ENCODE measurements at places on chromosomes 7 and 10.

DNA sequence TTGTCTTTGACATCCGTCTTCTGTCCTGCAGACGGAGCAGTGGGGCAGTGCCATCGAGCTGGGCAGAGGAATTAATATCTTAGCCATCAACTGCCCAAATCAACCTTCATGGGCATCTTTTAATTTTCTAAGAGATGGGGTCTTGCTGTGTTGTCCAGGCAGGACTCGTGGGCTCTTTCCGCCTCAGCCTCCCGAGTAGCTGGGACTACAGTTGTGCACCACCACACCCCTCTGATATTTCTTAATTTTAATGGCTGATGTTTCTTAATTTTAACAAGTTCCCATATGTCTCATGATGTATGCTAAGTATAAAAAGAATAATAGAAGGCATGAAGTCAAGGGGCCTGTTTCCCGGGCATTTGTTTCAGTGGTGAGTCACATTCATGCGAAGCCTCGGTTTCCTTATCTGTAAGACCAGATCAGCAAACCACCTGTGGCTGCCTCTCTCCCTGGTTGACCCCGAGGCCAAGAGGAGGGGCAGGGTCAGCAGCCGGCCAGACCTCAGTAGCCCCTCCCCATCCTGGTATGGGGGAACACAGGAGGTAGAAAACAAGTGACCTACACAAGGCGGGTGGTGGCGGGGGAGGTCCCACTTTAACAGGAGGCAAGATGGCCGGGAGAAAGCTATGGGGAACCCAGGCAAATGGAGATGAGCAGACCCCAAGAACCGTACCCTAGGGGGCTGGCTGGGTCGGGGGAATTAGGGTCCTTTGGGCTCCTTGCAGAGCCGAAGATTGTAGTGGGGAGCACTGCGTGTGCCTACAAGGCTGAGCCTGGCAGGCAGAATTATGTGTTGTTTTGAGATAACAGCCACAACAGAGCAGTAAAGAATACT is 85.5 kb downstream of the CUX1 start:
- no peak for DNase-seq

GRCh38 chr7:3034591-3035150 is 9.0 kb downstream of the CARD11 start:
- no peak for DNase-seq

GRCh38 chr10:98363220-98363619 is 51.8 kb downstream of the PYROXD2 start:
- DNase-seq = no peak

GRCh38 chr10:25682203-25682851 is 251.7 kb upstream of the MYO3A start:
- no peak for DNase-seq

- no peak for DNase-seq
Measured at GRCh38 chr7:81608748-81609382, 161.0 kb downstream of the HGF start.

- no peak for DNase-seq
Measured at GRCh38 chr7:2307690-2308107, 6.5 kb downstream of the SNX8 start.

- no peak for DNase-seq
Measured at GRCh38 chr10:96288151-96288621, 16.0 kb upstream of the DNTT start.

GRCh38 chr7:143392875-143393266 is 11.7 kb downstream of the ZYX start:
- DNase-seq = no peak

GRCh38 chr7:80134115-80134535 is 506 bp upstream of the GNAI1 start:
- DNase-seq = peak; percentile 44

DNA sequence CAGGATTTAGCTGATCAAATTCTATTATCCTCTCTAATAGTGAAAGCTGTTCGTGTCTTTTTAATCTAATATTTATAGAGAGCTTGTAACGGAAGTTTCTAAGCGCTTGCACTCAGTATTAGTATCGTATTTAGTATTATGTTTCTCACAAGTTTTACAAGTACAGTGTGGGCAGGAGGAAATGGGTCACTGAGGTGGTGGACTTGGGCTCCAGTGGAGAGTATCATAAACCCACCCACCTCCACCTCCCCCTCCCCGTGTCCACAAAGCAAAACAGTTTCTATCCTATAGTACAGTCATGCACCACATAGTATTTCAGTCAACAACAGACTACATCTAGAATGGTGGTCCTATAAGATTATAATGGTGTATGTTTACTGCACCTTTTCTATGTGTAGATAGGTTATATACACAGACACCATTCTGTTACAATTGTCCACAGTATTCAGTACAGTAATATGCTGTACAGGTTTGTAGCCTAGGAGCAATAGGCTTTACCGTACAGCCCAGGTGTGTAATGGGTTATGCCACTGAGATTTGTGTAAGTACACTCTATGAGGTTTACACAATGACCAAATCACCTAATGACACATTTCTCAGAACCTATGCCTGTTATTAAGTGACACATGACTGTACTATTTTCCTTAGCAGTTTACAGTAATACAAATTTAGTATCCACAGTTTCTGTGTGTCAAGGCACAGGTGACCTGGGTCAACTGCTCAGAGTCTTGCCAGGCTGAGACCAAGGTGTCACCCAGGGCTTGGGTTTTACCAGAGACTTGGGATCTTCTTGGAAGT is 1021.3 kb upstream of the C7orf33 start:
- no peak for DNase-seq

- no peak for DNase-seq
Measured at GRCh38 chr7:116483271-116483942, 16.1 kb upstream of the CAV2 start.
